ENCODE measurements at places on chromosomes 7 and 10.
A peak's percentile ranks its signal among the peaks of the same experiment; 100 is the strongest.

DNA sequence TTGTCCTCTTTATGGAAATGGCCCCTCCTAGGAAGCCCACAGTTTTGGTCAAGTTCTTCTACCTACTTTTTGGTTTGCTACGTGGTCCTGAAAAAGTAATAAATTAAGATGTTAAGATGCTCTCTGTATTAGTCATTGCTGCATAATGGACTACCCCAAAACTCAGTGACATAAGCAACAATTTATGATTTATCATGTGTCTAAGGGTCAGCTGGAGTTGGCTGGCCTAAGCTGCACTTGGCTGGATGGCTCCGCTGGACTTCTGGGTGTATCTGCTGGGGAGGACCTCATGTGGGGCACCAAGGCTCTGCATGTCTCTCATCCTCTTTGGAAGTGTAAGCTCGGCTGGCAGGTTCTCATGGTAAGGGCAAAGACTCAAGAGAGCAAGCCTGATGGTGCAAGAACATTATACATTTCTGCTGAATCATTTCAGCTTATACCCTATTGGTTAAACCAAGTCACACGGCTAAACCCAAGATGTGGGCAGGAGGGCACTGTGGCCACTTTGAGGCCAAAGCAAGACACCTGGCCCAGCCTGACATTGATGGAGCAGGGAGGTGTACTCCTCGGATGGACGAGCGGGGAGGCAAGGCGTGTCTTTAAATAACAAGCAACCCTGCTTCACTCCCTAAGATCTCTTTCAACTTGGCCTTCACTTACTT, 47.7 kb downstream of the TBXAS1 start:
- DNase-seq = peak; percentile 13

- no peak for DNase-seq
These were observed 148.4 kb upstream of the FAM20C start for GRCh38 chr7:43791-44540.

DNA sequence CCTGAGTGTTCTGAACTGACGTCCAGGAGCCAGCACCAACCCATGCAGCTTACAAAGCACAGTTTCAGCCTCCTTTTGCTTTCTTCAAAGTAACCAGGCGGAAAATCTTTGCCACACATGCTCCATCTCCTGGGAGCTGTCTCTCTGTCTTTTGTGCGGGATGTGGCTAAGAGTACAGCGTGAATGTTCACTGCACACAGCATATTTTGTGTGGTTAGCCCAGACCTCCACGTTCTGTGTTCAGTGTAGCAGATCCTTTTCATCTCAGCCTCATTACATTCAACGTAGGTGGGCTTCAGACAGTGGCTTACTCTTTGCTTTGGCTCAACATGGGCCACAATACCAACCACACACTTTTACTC, 200.8 kb downstream of the TNS3 start:
- DNase-seq = no peak

GRCh38 chr7:3937146-3937545, 636.1 kb downstream of the SDK1 start:
- DNase-seq = no peak

- DNase-seq = no peak
These were observed 30.1 kb downstream of the ENTPD1 start for GRCh38 chr10:95785942-95786669.

DNA sequence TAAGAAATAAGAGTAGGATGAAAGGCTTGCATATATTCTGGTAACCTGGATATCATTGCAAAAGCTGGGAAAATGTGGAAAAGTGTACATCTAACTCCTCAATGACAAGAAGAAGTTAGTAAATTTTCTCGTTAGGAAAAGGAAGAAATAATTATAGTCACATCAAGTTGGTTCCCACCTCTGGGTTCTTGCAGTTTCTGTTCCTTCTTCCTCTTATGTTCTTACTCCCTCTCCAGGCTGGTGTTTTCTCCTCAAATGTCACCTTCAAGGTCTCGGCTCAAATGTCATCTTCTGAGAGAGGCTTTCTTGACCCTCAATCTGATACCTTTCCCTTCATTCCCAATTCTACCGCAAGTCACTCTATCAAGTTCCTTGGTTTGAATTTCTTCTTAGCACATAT, 64.4 kb downstream of the ENTPD1 start:
- DNase-seq = peak; percentile 30

- no peak for DNase-seq
These were observed 28.6 kb downstream of the TCERG1L start for GRCh38 chr10:131282961-131283360.

DNA sequence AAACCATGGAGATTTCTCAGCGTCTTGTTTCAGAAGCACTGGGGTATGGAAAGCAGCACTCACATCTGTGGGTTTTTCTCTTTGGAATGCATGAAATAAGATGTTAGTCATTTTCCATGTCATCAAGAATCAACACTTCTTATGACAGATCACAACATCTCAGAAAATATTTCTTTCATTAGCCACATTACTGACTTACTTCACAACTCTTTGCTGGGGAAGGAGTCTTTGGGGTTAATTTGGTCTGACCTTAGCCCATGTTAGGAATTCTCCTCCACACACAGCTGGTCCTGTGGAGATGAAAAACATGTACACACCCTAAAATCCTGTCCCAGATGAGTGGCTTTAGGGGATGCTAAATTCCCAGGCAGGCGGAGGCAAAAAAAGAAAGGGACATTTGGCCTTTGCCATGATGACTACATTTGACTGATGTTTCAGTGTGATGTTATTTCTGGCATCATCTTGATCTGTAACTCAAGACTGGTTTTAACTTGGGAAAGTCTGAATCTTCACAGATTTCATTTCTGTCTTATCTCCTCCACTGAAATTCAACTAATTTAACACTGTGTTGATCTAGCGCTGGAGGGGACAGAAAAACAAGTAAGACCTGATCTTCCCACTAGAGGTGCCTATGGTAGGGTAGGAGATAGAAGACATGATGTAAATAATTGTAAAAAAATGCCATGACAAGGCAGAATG, 363.2 kb downstream of the PRPF18 start:
- no peak for DNase-seq

DNA sequence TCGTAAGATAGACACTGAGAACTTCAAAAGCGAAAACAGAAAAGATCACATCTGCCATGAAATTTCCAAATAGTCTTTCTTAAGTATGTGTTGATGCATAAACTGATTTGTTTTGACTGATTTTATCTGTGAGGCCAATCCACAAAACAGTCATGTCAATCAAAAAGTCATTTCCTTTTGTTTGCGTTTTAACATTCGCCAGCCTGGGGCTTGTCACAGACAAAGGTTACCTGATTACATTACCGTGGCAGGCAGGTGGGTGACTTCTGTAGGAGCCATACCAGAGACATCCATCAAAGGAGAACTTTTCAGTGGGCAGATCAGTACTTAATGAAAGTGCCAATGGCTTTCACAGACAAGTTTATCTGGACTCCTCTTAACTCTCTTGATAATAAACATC, 45.5 kb upstream of the BET1 start:
- DNase-seq = no peak

GRCh38 chr7:19139706-19140327, 5.4 kb downstream of the FERD3L start:
- DNase-seq = no peak

GRCh38 chr10:19811540-19811939, 4.7 kb upstream of the PLXDC2 start:
- DNase-seq = peak; percentile 42

GRCh38 chr10:62454687-62455397, 80.7 kb downstream of the ZNF365 start:
- DNase-seq = peak; percentile 61

DNA sequence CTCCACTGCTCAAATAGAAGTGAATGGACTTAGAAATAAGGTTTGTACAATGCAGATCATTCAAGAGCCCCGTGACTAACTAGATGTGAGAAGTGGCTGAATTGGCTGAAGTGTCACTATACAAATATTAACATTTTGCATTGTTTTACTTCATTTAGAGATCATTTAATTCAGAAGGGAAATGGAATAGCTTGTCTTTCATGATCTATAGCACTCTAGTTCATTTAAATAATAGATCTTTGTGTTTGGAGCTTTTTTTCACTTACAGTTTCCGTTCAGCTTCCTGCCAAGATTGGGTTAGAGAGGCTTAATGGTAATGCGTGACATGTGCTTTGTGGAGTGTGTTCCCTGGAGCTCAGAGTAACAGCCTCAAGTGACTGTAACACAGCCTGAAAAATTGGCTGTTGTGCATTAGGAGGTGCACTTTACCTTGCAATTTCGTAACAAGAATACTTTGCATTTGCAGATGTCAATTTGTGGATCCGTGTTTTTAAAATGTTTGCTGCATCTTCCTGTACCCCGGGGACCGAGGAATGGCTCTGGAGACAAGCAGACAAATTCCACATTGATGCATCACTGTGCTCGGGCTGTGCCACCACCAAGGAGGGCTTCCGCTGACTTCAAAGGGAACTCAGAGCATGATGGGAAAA, 170.3 kb downstream of the NRP1 start:
- no peak for DNase-seq

- DNase-seq = no peak
These were observed 217.4 kb downstream of the GRM8 start for GRCh38 chr7:127035203-127035849.

- peak; percentile 78 for DNase-seq
These were observed 500.1 kb upstream of the ZMIZ1 start for GRCh38 chr10:78568620-78569019.

DNA sequence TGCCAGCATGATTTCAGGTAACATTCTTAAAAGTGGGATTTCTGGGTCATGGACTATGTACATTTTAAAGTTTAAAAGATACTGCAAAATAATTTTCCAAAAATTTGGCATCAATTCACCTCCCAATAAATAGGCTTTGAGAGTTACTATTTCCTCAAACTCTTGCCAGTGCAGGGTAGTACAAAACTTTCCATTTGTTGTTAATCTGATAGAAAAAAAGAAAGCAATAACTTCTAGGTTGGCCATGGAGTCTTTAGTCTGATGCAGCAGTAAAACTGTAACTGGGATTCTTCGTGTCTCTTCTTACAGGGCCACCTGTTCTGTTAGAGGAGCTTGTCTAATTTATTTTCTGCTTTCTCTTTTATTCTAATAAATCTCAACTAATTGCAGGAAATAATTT, 241.1 kb downstream of the MAGI2 start:
- no peak for DNase-seq

DNA sequence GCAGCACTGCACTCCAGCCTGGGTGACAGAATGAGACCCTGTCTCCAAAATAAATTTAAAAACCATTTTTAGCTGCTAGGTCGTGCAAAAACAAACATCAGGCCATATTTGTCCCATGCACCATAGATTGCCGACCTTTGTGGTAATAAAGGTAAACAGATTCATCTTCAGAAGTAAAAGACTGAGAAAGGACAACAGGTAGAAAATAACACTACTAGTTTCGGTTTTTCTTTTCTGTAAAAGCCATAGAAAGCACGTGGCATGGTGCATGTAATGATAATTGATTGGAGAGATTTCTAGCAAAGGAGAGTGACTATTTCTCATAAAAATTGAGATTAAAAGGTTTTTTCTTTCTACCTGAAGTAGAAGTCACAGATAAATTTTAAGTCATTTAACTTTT, 93.9 kb downstream of the DNAH11 start:
- DNase-seq = no peak

DNA sequence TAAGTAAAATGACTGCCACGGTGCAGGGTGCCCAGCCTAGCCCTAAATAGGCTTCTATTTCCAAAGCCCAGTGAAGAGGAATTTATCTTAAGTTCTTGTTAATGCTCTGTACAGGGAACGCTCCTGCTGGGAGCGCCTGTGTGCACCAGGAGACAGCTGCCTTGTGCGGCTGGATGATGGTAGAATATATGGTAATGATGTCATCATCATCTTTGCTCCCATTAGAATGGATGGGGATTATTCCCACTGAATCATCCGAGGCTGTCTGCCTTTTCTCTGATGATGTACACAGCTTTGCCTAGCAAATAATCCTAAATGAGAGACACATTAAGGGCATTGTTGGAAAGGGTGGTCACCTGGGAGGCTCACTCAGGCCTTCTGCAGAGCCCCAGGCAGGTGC, 928.1 kb downstream of the CCSER2 start:
- DNase-seq = no peak

- DNase-seq = no peak
These were observed 46.4 kb downstream of the MYPN start for GRCh38 chr10:68155615-68156210.

- DNase-seq = no peak
These were observed 186.3 kb downstream of the PTPRN2 start for GRCh38 chr7:158401295-158401694.

DNA sequence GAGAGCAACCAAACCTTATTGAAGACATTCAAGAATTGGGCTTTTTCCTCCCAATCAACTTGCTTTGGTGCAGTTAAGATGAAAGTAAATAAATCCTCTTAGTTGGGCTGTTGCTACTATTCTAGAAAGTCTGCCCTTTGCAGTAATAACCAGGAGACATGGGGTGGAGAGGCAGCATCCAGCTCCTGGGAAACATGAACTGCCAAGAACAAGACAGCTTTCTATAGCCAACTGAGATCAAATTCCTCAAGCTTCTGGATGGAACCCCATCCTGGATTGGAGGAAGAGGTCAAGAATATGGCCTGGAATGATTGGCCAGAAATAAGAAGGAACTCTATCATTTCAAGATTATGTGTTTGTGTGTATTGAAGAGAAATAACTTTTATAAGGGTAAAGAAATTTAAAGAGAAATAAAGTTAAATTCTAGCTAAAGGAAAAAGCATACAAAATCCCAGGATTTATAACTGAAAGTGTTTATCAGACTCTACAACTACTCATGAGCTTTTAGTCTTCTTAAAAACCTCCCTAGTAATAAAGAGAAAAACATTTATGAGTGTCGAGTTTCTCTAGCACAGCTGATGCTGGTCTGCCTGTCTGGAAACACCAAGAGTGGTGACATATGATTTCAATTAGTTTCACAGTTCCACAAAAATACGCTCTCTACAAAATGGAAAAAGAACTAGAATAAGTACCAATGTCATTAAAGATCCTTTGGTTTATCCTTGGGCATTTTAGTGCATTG, 70.1 kb upstream of the COL1A2 start:
- no peak for DNase-seq

- peak; percentile 51 for DNase-seq
These were observed 6.5 kb downstream of the AHR start for GRCh38 chr7:17304926-17305325.

DNA sequence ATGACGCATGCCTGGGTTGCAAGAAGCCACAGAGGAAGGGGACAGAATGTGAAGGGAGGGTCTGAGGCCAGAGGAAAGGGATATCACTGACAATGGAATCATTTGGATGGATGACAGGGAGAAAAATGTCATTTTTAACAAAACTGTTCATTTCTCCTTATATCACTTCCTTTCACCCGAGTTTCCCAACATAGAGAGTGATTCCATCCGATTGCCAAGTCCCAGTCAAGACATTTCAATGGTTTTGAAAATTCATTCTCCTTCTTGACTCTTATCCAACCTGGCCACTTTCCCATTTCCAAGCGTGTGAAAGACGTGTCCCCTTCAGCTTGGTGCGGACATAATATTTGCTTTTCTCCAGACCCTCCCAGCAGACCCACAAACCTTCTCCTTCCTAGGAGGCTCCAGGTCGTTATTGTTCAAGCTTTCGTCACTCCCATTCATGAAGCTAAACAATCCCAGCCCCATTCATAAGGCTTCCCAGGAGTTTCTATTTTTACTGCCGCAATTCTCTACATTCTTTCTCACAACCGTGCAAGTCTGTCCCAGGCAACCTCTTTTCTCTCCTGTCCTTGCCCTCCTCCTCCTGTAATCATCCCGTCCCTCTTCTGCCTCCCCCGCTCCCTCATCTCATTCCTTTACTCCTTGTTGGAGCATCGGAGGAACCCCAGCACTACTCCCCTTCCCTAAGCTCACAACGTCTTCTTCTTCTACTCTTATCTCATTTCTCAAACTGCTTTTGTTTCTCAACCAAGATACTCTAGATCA, 301.3 kb upstream of the KLF6 start:
- DNase-seq = no peak
